Panc1 (cell line): ENCODE measurements at places on chromosomes 13 and 19. TPM values are rescaled to one million over a fixed set of nuclear protein-coding genes. Genes with fewer than 3 reads are reported as not detected.

GRCh38 chr19:2061495-2062388 is 10.7 kb upstream of the MKNK2 start:
- peak; percentile 67 for DNase-seq

- DNase-seq = no peak
These were observed 16.4 kb downstream of the PLEKHF1 start for GRCh38 chr19:29681422-29682235.

DNA sequence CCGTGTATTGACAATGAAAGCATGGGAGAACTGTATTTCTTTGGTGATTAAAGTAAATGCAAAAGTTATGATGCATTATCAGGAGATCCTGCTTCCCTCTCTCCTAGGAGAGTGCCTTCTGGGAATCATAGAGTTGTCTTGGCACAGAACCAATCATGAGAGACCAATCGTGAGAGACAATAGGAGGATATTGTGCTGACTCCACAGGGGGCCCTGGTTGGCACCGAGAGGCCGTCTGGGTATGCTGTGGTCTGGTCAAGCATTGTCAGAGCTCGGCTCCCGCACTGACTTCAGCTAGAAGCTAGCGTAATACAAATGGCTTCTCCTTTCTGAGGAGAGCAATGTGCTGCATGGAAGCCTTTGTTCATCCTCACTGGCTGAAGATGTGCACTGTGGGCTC is 131.5 kb upstream of the GJB6 start:
- DNase-seq = no peak

The PBX4 gene
- 8.3 TPM for total RNA-seq

DNA sequence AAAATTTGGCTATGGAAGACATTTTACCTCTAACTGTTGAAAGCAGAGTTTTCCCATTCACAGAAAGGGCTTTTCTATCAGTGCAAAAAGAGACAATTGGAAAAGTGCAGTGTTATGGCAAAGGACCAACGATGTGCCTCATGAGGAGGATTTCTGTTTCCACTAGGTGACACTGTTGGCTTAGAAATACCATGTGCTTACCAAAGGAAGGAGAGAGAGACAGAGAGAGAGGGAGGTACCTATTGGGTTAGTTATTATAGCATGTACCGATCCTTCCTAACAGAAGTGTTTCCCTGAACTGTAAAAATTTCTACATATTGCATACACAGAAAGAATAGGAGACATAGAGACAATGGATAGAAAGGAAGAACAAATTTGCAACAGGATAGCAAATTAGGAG is 23.9 kb upstream of the PSG4 start:
- DNase-seq = no peak

DNA sequence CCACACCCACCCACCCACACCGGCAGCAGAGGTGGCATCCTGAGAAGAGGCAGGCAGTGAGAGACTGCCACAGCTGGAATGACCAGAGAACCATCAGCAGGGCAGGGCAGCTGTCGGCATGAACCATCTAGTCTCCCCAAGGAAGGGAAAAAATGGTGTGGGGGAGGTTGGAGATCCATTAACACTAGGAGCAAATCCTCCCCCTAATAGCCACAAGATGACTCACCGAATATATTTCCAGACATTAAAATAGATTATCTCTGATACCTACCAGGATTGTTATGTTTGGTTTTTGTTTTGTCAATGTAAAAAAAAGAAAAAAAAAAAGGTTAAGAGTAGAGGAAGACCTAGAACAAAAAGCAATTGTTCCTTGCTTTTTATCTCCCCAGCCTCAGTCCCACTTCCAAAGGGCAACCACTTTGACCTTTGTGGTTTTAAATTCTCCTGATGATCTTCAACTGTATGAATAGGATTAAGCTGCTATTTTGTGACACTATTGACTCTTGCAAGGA is 34.2 kb downstream of the THSD1 start:
- no peak for DNase-seq

DNA sequence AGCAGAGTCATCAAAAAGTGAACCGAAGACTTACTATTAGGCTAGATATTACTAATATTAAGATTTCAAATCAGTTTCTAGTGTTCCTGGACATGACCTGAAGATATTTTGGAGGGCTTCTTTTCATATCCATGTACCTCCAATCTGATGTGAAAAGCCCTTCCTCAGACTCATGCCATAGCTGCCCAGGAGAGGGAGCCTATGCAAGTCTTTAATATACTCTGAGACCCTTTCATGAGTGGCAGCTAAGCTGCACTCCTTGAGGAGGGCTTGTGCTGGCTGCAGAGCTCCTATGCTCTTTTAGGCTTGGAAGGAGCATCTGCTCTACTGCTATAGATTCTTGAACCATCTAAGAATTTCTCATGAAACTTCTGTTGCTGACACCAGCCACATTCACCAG is 715.3 kb downstream of the OLFM4 start:
- DNase-seq = no peak

DNA sequence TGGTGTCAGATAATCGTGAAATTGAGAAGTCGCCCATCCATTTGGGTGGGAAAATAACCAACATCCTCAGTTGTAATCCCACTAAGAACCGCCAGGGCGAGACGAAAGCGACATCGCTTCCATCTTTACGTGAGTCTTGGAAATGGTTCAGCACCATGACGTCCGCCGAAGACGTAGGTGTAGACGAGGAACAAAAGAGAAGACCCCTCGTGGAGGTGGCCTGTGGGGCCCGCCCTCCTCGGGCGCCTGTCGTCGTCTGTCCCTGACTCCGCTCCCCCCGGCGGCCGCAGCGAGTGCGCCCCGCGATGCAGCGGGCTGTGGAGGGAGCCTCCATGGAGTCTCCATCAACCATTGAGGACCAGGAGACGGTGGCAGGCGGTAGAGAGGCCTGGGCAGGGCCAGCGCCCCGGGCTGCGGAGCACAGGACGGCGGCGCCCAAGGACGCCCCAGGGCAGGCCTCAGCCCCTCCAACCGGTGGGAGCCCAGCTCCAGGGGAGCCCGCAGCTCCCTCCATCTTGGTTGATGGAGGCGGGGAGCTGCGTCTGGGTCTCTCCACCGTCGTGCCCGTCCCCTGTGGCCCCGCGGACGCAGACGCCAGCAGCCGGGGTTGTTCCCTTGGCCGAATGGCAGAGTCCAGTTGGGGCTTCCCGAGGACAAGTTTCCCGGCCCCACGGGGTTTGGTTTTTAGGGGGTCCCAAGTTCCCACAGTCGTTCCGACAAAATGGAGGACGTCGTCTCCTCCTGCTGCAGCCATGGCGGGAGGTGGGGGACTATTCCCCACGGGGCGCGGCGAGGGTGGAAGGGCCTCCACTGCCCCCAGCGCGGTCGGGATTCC is 990 bp upstream of the ZMYM2 start:
- no peak for DNase-seq

The EID2B gene
- 37.7 TPM for total RNA-seq

The FREM2 gene
- 0.15 TPM for total RNA-seq

The WDR83 gene
- total RNA-seq = 10.8 TPM

DNA sequence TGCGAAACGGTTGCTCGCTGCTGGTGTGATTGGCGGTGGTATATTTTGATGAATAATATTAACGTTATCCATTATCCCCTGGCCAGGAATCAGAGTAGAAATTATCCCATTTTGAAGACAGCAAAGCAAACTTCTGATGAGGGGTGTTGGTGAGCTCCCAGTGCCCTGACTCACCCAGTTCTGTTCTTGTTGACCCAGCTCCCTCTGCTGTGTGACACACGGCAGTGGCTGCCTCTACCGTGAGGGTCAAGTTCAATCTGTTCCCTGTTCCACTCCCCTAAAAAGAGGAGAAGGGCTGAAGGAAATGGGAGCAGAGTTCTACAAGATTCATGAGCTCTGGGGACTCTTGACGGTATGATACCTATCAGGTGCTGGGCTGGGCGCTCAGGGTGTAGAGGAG is 2.0 kb downstream of the CAMSAP3 start:
- no peak for DNase-seq

The EHD2 gene
- 41.8 TPM for total RNA-seq

The GSX1 gene
- total RNA-seq = not detected

DNA sequence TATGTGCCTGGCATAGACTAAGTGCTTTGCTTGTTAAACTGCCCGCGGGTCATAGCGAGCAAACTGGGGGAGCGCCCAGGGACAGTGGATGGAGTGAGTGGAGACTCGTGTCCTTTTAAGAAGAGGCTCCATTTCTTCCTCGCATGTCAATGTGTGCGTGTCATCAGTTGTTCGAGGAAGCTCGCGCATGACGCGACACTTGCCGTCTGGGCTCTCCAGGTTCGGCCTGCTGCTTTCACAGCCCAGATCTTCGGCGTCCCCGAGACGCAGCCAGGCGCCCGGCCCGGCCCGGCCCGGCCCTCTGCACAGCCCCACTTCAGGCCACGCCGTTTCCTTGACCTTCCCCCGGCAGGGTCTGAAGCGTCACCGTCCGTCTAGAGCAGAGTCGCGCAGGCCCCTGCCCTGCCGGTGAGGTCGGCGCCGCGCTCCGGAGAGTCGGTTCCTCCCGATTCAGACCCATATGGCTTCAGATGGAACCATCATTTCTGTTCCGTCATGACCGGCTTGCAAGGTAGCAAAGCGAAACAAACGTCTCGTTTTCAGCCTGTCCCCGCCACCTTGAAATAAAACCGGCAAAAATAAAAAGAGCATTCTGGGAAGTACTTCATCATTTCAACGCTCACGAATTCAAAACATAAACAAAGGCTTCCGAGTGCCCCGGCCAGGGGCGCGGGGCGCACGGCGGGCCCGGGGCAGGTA is 599 bp upstream of the ARHGEF7 start:
- no peak for DNase-seq

The GRIK5 gene
- total RNA-seq = 0.62 TPM

The OR4F17 gene
- not detected for total RNA-seq

DNA sequence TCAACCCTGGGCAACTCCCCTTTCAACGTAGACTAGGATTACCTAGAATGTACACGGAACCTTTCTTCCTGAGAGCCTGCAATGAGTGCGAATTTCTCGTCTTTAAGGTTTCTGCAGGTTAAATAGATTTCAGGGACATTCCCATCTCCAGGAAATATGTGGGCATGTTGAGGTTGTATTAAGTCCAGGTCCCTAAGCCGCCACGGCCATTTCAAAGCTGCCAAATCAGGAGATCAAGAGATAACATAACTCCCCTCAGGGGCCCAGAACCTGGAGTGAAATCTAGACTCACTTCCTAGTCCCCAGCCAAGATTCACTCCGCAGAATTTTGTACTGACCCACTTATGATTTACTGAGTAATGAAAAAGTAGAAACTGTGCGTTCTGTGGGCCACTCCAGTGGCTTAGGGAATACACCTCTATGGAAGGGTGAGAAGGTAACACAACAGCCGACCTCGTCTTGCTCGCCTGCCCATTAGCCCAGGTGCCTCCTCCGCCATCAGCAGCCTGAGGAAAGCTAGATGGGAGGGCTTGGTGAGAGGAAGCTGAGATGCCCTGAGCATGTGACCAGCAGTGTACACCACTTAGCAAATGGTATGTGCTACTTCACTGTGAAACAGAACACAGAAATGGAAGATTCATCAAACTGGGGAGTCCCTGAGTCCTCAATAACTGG is 98.5 kb upstream of the SOX1 start:
- no peak for DNase-seq

The AKAP8 gene
- 50.8 TPM for total RNA-seq

DNA sequence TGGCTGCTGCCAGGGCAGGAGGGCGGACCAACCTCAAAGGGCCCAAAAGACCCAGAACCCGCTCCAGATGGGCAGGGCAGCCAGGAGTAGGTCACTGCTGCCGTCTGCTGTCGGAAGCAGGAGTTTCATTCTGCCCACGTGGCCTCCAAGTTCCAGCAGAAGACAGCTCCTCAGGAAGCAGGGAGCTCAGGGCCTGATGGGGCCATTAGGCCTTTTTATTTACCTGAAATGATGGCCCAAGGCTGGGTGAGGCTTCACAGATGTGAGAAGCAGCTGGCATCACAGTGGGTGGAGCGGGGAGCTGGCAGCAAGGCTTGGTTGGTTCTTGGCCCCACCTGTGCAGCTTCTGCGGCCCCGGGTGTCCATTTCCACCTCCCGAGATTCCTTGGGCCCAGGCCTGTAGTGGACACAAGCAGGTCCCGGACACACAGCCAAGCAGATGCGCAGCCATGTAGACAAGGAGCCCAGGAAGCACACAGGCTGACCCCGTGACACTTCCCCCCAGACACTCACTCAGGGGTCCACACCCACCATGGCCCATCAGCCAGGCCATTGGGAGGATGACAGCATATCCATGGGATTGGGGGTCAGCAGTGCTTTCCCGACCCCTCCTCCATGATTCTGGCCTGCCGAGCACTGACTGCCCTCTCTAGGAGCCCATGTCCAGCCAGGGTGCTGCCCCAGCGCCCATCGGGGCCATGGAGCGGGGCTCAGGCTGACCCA is 26.4 kb downstream of the C13orf46 start:
- no peak for DNase-seq

DNA sequence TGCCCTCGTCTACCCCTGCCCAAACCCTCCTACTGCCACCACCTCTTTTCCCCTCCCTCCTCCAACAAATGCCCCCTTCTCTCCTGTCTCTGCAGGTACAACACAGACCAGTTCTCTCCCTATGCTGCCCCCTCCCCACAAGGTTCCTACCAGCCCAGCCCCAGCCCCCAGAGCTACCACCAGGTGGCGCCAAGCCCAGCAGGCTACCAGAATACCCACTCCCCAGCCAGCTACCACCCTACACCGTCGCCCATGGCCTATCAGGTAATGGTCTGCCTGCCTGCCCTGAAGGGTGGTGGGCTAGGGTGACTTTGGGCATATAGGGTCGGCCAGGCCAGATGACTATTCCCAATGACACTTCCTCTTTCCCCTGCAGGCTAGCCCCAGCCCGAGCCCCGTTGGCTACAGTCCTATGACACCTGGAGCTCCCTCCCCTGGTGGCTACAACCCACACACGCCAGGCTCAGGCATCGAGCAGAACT is 6.5 kb upstream of the TIMM50 start:
- no peak for DNase-seq

The CEACAM20 gene
- total RNA-seq = not detected

The WBP4 gene
- total RNA-seq = 10.0 TPM

The C19orf67 gene
- 0.28 TPM for total RNA-seq

GRCh38 chr13:95800436-95800835 is 123.5 kb downstream of the DNAJC3 start:
- DNase-seq = no peak

DNA sequence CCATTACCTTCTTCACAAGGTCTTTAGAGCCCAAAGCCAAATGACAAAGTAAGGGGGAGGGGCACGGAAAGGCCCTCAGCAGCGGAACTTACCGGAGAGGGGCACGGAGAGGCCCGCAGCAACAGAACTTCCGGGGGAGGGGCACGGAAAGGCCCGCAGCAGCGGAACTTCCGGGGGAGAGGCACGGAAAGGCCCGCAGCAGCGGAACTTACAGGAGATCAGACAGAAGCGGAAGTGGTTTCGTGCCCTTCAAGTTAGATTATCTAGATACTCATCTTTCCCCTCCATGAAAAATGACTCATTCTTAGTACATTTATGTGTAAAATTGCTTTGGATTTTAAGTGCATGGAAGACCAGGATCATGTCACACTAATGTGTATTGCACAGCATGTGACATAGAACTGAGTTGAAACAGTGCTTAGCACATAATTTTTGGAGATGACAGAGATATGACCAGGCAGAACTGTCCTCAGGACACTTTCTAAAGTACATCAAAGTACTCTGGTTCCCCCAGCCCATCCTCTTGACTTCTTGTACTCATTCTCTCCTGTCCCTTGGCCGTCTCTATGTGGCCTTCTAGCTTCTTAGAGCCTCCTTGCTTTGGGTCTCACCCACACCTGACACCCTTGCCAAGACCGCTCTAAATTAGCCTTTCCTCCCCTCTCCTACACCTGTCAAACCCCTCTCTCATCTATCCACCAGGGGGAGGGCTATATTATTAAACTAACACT is 25.7 kb upstream of the TPTE2 start:
- DNase-seq = no peak

- DNase-seq = peak; percentile 33
These were observed 67.3 kb downstream of the DOCK9 start for GRCh38 chr13:98910501-98910951.
